ENCODE measurements at places on chromosomes 6 and 20. TPM values are rescaled to one million over a fixed set of nuclear protein-coding genes. Genes with fewer than 3 reads are reported as not detected.
A peak's percentile ranks its signal among the peaks of the same experiment; 100 is the strongest.

DNA sequence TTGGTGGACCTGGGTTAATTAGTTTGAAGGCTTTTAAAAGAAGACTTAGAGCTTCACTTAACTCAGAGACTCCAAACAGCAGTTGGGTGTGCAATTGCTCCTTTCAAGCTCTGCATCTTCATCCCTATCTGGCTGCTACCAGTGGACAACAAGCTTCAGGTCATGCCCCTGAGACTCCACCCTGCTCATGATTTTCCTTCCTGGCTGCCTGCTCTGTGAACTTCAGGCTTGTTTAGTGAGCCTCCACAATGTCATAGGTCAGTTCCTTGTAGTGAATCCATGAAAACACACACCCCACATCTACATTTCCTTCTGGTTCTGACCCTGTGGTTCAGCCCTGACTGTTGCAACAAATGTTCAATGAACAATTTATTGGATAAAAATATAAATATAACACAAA is 61.1 kb upstream of the MARCKS start:
- no peak for DNase-seq
- no peaks in the 10 kb centered on the region for H3K4me1 ChIP-seq
- no peak overlapping the region for H3K4me3 ChIP-seq
- H3K27me3 ChIP-seq = no peaks in the 10 kb centered on the region
- no peaks in the 10 kb centered on the region for H3K36me3 ChIP-seq
- no peak overlapping the region for H3K27ac ChIP-seq

- no peaks in the 10 kb centered on the region for H3K4me1 ChIP-seq
- H3K27ac ChIP-seq = no peak overlapping the region
- peaks cover 46% of the 10 kb centered on the region for H3K36me3 ChIP-seq
- H3K4me3 ChIP-seq = no peak overlapping the region
- DNase-seq = no peak
- H3K27me3 ChIP-seq = no peaks in the 10 kb centered on the region
Measured at GRCh38 chr6:157194643-157195042, 128.7 kb downstream of the TMEM242 start.

- DNase-seq = no peak
- no peaks in the 10 kb centered on the region for H3K36me3 ChIP-seq
- H3K4me1 ChIP-seq = peaks cover 23% of the 10 kb centered on the region
- peak overlapping the region; percentile 90 for H3K27ac ChIP-seq
- peak overlapping the region; percentile 44 for H3K4me3 ChIP-seq
- H3K27me3 ChIP-seq = no peaks in the 10 kb centered on the region
Measured at GRCh38 chr6:106098383-106099234, 12.5 kb downstream of the PRDM1 start.

GRCh38 chr6:157596461-157596860 is 215.5 kb downstream of the ZDHHC14 start:
- no peaks in the 10 kb centered on the region for H3K27me3 ChIP-seq
- H3K36me3 ChIP-seq = no peaks in the 10 kb centered on the region
- peak; percentile 13 for DNase-seq
- H3K4me1 ChIP-seq = peaks cover 3% of the 10 kb centered on the region

Gene STK38
- 26.0 TPM for total RNA-seq

- H3K4me3 ChIP-seq = no peak overlapping the region
- no peaks in the 10 kb centered on the region for H3K36me3 ChIP-seq
- no peaks in the 10 kb centered on the region for H3K4me1 ChIP-seq
- DNase-seq = no peak
- no peaks in the 10 kb centered on the region for H3K27me3 ChIP-seq
- no peak overlapping the region for H3K27ac ChIP-seq
Measured at GRCh38 chr6:150567380-150567779, 32.3 kb upstream of the PLEKHG1 start.

DNA sequence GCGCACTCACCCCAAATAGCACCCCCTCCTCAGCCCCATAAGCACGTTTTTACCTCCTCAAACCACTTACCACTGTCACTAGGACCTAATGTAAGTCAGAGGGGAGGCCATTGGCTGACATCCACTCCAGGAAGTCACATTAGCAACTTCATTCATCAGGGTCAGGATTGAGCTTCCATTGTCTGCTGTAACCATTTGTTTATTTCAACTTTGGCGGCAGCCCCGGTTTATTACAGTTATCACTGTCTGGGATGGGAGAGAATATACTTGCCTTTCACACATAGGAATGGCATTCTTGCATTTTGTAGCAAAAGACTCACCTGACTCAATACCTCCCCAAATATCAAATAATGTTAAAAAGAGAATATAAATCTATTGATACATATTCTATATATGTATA is 38.3 kb downstream of the MAFB start:
- DNase-seq = no peak
- H3K27ac ChIP-seq = no peak overlapping the region
- no peaks in the 10 kb centered on the region for H3K36me3 ChIP-seq
- H3K4me1 ChIP-seq = no peaks in the 10 kb centered on the region
- H3K4me3 ChIP-seq = no peak overlapping the region

DNA sequence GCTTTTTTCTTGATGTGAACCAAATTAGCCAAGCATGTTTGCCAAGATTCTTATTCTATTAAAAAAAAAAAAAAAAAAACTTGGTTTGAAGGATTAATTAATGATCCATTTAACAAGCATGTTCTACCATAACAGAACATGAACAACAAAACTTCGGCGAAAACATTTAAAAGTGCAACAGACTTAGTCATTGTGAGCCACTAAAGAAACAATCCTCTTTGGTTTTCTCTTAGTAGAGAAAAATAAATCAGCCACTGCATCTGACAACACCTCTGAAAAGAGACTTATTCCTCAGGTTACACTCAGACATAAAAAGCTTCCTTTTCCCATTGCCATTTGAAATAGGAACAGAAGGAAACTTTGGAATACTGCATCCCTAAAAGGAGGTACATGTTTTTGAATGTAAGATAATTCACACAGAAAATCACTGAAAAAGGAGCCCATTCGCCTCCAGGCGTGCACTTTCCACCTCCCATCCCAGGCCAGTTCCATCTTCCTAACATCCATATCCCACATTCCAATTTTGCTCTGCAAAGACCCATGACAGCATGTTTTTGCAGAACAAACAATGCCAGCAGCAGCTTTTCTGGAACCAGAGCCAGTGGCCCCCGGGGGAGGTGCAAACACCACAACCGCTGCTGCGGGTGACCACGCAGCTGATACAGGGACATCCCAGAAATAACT is 79.5 kb downstream of the ZMYND8 start:
- peaks cover 29% of the 10 kb centered on the region for H3K4me1 ChIP-seq
- peak overlapping the region; percentile 52 for H3K27ac ChIP-seq
- H3K4me3 ChIP-seq = no peak overlapping the region
- DNase-seq = peak; percentile 34

Gene ADGRF1
- 2.3 TPM for total RNA-seq

DNA sequence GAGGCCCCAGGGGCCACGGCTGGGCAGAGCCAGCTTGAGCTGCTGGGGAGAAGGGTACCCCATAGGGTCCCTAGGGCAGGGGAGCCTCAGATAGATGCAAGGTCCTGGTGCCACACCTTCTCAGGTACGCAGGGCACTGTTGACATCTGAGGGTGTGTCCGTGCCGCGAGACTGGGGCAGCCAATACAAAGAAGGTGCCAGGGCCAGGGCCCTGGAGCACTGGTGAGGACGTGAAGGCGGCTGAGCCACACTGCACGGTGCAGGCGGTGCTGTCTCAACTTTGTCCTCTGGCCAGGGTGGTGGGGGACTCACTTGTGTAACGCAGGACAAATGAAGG is 649 bp upstream of the LRRC73 start:
- peaks cover 40% of the 10 kb centered on the region for H3K36me3 ChIP-seq
- DNase-seq = no peak
- H3K27ac ChIP-seq = peak overlapping the region; percentile 69

Gene DEFB132
- total RNA-seq = not detected

Gene ZBTB12
- 1.2 TPM for total RNA-seq

DNA sequence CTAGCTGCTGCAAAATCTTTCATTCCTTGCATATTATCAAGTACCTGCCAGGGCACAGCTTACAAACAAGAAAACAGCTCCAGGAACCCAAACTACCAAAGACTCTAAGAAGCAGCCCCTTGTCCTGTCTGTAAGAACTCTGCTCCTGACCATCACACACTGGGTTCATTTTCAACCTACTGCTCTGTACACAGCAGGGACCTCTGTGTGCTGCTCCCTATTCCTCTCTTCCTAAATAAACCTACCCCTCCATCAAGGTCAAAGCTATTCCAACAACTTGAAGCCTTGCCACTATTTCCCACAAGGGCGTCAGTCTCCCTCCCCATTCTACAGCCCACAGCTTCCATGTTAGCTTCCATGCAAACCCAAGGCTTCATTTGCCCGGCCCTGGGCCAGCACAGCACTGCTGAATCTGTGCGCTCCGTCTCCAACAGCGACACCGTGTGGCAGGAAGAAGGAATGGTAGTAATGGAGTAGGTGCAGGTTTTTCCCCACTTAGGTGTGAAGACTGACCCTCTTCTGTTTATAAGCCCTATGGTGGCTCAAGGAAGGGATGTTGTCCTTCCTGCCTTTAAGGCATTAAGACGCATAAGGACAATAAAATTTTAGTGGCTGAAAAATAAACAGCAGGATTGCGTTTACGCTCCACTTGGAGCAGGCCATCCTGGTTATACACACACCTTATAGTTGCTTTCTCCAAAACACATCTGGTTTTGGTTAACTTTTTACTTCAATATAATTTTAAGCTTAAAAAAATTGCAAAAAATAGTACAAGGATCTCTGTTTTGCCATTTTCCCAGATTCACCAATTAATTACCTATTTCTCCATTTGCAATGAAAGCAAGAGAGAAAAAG is 115.2 kb upstream of the NXT1 start:
- DNase-seq = no peak
- no peaks in the 10 kb centered on the region for H3K27me3 ChIP-seq
- H3K4me1 ChIP-seq = no peaks in the 10 kb centered on the region
- no peaks in the 10 kb centered on the region for H3K36me3 ChIP-seq

DNA sequence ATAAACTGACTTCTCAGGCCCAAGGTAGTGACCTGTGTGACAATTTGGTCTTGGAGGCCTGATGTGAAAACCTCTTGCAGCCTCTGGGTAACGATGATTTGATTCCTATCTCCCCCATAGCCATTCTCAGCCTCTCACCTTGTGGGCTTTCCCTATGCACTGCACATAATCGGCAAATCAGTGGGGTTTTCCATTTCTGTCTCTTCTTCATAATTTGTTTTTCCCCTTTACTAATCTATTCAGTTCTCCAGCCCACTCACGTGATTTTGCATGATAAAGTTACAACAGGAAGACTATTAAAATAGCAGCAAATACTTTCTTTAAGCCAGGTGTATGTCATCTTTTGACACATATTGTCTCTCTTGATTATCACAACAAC is 893.7 kb downstream of the TFAP2A start:
- no peaks in the 10 kb centered on the region for H3K27me3 ChIP-seq
- H3K4me1 ChIP-seq = no peaks in the 10 kb centered on the region
- no peak overlapping the region for H3K27ac ChIP-seq
- H3K36me3 ChIP-seq = no peaks in the 10 kb centered on the region

- H3K36me3 ChIP-seq = no peaks in the 10 kb centered on the region
- DNase-seq = peak; percentile 58
- H3K4me1 ChIP-seq = no peaks in the 10 kb centered on the region
- no peaks in the 10 kb centered on the region for H3K27me3 ChIP-seq
- H3K4me3 ChIP-seq = no peak overlapping the region
Measured at GRCh38 chr20:61731363-61732181, 334.1 kb downstream of the TAF4 start.

DNA sequence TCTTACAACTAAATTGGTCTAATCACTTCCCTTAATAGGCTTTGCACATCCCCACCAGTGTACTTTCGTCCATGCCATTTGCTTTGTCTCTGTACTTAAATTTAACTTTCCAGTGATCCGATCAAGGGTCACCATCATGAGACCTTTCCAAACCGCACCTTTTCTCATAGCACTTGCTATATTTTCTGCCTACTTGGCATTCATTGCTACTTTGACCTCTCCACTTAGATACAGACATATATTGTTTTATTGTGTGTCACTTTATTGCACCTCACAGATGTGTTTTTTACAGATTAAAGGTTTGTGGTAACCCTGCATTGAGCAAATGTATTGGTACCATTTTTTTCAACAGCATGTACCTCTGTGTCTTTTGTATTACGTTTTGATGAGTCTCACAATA is 14.8 kb downstream of the SUMO4 start:
- no peak overlapping the region for H3K4me3 ChIP-seq
- H3K27me3 ChIP-seq = no peaks in the 10 kb centered on the region
- no peak for DNase-seq
- H3K27ac ChIP-seq = no peak overlapping the region

DNA sequence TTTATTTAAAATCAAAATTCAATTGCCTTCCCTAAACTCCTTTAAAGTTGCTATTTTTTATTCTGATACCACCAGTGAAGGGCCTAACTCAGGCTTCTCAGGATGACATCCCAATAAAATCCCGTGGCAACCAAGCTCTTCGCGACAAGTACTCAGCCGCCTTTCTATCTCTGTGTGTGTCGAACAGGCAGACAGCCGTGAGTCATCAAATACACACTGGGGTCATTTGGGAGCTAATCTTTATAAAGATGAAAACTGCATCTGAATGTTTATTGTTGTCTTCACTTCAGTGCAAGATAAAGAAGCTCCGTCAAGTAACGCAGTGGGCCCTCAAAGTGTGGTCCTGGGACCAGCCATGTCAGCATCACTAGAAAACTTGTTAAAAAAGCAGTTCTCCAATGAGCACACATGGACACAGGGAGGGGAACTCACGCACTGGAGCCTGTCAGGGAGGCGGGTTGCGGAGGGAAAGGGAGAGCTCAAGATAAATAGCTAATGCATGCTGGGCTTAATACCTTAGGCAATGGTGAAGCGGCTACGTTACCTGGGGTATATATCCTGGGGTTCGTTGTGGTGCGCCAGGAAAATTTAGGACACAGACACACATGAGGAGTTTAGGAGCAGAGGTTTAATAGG is 119.3 kb downstream of the RNF144B start:
- H3K36me3 ChIP-seq = no peaks in the 10 kb centered on the region
- H3K27me3 ChIP-seq = no peaks in the 10 kb centered on the region
- no peak for DNase-seq
- H3K4me1 ChIP-seq = peaks cover 24% of the 10 kb centered on the region
- no peak overlapping the region for H3K27ac ChIP-seq

Gene IPCEF1
- total RNA-seq = 4.1 TPM

DNA sequence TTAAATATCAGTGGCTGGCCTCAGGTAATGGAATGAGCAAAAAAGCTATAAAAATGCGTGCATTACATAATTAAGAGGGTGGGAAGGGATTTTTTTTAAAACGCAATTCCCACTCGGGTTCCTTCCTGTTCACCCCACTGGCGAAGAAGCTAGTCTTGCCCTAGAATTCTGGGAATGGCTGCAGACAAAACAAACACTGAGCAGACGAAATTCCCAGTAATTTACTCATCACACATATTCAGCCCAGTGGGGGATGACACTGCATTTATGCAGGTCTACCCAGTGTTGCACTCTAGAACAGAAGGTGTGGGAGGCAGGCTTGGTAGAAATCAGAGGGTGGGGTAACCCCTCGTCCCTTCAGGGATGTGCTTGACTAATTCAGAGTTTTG is 2695.0 kb upstream of the DEFB115 start:
- no peak overlapping the region for H3K4me3 ChIP-seq
- H3K27ac ChIP-seq = no peak overlapping the region
- H3K27me3 ChIP-seq = no peaks in the 10 kb centered on the region
- no peaks in the 10 kb centered on the region for H3K4me1 ChIP-seq
